ENCODE measurements at places on chromosomes 1 and 21. TPM values are rescaled to one million over a fixed set of nuclear protein-coding genes. Genes with fewer than 3 reads are reported as not detected.

DNA sequence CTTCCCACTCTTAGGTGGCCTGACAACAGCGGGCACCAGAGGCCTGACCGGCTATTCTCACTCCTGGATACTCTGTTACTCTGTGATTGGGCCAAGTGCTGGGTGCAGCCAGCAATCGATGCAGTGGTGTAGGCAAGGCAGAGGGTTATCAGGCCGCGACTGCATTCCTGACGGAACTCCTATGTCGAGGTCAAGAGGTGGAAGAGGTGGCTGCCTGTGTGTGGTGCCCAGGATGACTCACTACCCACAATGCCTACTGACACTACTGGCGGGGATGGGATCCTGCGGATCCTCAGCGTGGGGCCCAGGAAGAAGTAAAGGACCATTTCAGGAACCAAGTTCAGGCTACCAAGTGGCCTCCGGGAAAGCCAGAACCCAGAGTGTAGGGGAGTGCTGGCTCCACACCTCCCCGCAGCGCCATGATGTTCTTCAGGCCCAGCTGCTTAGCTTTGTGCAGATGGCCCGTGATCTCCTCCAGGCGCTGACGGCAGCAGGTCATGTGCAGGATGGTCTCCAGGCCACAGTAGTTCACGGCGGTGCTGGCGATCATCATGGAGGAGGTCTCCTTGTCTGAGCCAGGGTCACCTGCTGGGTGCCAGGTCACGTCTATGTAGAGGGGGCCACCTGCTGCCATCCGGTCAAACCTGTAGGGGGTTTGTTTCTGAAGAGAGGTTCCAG, 4.9 kb downstream of the MTHFR start:
- no peak for DNase-seq

GRCh38 chr21:33650929-33651509, 8.7 kb downstream of the ITSN1 start:
- DNase-seq: no peak

- DNase-seq: no peak
Observed at GRCh38 chr21:38669186-38669585, 136.5 kb upstream of the ETS2 start.

- DNase-seq: peak; percentile 86
Observed at GRCh38 chr21:42524341-42525028, 10.8 kb downstream of the SLC37A1 start.

DNA sequence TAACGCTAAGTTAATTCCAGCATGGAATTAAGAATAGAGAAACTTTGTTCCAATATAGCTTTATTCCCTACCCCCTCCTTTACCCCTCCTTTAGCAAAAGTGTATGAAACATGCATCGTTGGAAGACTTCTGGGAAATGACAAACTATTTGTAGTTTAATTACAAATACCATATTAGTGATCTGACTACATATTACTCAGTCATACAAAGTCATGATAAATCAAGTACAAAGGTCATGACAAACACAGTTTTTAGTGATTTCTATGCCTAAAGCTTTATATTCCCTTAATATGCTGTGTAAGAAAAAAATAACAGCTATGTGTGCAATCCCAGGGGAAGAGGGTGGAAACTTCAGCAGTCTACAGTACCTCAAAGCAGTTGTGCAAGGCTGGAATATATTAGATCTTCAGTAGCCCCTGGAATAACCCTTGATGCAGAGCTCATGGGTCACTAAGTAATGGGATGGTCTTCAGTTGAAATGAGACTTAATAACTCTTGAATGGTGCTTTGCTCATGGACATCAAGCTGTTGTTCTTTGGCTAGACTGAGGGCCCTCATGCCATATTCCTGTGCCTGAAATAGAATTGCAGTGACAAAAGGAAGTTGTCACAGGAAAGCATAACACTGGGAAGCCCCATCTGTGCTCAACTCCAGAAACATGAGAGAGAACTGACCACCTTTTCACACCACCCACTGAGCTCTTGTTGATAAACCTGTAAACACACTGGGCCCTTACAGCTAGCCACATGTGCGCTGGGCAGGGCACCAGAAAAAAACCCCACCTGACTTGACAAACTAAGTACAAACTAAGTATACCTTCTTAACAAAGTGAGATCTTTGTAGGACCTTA, 25.3 kb downstream of the ZMYND12 start:
- no peak for DNase-seq

DNA sequence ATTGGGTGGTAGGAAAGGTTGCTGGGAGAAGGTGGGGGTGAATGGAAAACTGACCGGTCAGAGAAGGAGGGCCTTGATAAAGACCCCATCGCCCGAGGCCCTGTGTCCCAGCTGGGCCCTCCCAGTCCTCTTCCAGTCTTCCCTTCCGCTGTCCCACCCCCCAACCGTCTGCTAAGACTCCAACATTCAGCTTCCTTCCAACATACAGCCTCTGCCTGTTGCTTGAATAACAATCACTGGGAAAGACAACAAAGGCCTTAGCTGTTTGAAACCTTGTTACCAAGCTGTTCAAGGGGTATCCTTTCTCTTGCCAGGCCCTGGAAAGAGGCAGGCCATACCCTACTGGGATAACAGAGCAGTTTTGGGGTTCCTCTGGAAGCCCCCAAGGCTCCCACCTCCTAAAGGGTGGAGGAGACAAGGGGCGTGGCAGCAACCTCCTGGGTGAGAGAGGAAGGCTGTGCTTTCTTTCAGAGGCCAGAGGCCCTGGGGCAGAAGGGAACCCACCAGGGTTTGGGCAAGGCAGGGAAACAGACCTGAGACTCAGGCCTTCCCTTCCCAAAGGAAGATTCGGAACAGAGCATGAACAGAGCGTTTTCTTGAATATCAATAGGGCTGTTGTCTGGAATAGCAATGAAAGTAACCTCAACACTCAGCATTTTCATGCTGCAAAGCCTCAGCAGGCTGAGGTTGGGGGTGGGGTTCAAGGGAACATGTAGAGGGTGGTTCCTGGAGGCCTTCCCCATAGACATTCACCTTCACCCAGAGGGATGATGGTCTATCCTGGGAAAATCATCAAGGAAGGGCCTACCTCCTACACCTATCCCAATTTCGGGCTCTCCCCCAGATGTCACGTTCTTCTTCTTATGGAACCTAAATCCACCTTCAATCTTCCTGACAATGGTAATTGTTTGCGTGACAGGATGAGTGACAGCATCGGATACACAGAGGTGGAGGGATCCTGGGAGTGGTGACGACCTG, 4.1 kb downstream of the ETNK2 start:
- no peak for DNase-seq

- DNase-seq: no peak
Observed at GRCh38 chr1:236458996-236459395, 64.8 kb upstream of the LGALS8 start.

DNA sequence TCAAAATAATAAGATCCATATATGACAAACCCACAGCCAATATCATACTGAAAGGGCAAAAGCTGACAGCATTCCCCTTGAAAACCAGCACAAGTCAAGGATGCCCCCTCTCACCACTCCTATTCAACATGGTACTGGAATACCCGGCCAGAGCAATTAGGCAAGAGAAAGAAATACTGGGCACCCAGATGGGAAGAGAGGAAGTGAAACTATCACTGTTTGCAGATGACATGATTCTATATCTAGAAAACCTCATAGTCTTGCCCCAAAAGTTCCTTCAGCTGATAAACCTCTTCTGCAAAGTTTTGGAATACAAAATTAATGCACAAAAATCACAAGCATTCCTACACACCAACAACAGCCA, 442.7 kb downstream of the PTBP2 start:
- no peak for DNase-seq

DNA sequence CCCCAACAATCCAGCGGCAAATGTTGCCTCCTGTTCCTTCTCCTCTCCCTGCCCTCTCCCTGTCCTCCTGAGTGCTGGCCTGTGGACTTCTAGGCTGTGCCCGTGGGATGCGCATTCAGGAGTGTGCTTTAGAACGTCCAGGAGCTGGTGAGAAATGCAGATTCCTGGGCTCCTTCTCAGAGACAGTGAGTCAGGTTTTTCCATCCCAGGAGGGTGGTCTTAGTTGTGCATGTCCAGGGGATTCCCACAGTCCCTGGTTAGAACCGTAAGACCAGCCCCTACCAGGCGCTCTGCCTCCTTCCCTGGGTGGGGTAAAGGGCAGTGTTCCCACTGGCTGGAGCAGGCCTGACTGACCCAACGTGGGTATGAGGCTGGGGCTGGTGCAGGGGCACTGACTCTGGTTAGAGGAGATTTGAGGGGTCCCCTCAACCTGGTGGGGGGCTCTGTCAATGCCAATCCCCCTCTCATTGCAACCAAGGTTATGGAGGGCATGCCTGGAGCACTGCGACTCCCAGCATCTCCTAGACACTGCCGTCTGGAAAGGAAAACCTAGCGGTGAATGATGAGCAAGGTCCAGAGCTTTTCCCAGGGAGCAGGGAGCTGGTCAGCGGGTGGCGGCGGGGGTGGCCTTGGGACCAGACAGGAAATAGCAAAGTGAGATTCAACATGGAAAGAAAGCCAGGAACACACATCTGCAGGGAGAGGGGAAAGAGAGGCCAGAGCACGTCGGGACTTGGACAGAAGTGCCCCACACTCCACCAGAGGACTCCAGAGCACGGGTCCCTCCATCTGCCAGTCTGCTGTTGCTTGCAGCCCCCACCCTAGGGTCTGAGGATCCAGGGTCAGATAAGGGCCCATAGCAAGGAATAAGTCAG, 38.5 kb downstream of the HSPG2 start:
- DNase-seq: no peak

GRCh38 chr1:154956544-154956941, 644 bp upstream of the PBXIP1 start:
- DNase-seq: peak; percentile 88

GRCh38 chr1:101520302-101520701, 283.5 kb downstream of the S1PR1 start:
- no peak for DNase-seq

- no peak for DNase-seq
Observed at GRCh38 chr1:234605399-234605982, 4.5 kb downstream of the IRF2BP2 start.

DNA sequence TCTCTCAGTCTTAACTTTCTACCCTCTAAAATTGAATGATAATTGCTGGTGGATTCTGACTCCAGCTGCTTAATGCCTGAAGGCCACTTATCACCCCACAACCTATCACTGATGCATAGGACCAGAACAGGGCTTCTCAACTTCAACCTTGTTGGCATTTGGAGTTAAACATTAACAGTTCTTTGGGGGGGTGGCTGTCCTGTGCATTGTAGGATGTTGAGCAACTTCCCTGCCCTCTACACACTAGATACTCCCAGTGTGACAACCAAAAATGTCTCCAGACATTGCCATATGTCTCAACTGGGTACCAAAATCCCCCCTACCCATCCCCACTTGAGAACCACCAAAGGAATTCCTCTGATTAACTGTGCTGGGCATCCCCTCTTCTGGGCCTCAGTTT, 275.4 kb upstream of the TMEM51 start:
- DNase-seq: no peak

- DNase-seq: no peak
Observed at GRCh38 chr1:235107368-235108184, 21.1 kb downstream of the TOMM20 start.

GRCh38 chr21:37636152-37636860, 269.7 kb downstream of the DYRK1A start:
- DNase-seq: no peak

- no peak for DNase-seq
Observed at GRCh38 chr21:21332492-21332891, 334.3 kb downstream of the NCAM2 start.

GRCh38 chr1:98277118-98277517, 356.3 kb upstream of the DPYD start:
- no peak for DNase-seq

DNA sequence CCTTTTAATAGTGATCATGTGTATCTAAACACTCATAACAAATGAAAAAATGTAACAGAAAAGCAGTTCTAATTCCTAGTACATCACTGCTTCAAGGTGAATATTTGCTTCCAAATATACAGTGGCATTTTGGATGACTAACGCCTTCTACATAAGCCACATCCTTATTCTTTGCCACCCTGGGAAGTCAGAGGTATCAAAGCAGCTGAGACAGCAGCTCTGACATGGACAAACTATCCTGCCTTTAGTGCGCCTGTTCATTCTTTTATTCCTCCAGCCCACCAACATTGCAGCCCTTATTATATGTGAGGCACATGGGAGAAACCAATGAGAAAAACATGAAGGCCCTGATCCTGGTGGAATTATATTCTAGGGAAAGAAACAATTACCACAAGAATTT, 183.0 kb downstream of the APP start:
- no peak for DNase-seq

DNA sequence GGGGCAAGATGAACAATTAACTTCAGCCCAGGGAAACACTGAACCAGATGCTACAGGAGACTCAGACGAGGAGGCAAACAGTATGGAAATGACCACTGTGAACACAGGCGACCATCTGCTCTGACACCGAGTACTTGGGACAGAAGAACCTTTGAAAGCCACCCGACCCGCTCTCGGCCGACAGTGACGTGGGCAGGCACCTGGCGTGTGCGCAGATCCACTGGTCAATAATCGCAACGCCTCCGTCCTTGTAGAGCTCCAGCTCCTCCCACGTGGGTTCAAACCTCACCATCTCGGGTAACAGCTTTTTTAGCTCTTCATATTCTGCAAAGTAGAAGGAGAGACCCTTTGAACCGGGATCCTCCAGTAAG, 20.3 kb downstream of the POFUT2 start:
- DNase-seq: peak; percentile 4

- no peak for DNase-seq
Observed at GRCh38 chr1:13817906-13818305, 117.9 kb downstream of the PRDM2 start.

DNA sequence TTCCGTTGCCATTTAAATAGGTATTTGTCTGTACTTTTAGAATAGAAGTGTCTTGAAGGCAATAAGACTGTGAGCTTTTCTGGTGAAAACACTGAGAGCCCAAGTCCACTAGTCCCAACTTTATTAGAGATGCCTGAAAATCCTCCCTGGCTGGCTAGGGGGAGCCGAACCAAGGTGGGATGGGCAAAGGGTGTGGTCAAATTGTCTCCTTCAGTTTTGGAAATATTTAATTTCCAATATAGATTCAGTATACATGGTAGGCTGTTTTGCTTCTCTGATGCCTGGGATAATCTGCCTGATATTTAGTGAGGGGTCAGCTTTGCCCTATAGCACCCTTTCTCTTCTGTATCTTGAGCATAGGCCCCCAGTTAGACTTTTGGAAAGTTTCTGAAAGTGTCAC, 3.5 kb downstream of the ROR1 start:
- no peak for DNase-seq

Gene ITGB2
- total RNA-seq: 46.5 TPM

Gene MAP1LC3C
- 0.37 TPM for total RNA-seq

Gene TEX38
- total RNA-seq: not detected

Gene PDE9A
- 2.5 TPM for total RNA-seq

Gene WNT4
- 0.24 TPM for total RNA-seq

Gene BLACAT1
- total RNA-seq: not detected

Gene VAV3
- total RNA-seq: 3.2 TPM

Gene CHIA
- not detected for total RNA-seq

Gene RHOU
- total RNA-seq: 15.1 TPM

Gene NOTCH2
- total RNA-seq: 65.7 TPM

Gene CLCNKA
- 0.46 TPM for total RNA-seq
